Uterus (tissue), 4 donors: ENCODE measurements at places on chromosomes 6 and 20. TPM values are rescaled to one million over a fixed set of nuclear protein-coding genes. Genes with fewer than 3 reads are reported as not detected.
A peak's percentile ranks its signal among the peaks of the same experiment; 100 is the strongest.

DNA sequence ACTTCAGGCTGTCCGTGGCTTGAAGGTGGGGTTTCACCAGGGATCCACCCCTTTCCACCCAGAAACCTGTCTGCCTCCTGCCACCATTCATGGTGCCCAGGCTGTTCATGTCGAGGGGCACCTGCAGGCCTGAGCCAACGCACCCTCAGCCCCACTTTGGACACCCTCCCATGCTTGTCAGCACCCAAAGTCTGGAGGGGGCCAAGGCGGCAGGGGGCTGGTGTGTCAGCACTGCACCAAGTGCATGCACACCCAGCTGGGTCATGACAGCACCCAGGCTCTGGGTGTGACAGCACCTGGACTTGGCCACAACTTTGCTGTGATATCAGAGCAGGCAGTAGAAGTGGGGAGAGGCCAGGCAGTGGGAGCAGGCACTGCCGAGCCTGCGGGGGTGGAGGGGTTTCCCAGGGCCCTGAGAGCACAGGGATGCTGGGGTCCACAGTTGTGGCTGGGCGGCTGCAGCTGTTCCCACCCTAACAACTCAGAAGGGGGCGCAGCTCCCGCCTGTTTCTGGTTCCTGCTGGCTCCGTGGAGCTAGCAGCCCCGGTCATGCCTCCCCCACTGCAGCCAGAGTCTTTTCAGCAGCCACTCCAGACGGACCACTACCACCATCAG, 33.3 kb upstream of the GRM4 start:
- H3K4me3 ChIP-seq, result no peak overlapping the region
- DNase-seq, result no peak
- H3K4me1 ChIP-seq, result no peaks in the 10 kb centered on the region
- H3K27me3 ChIP-seq, result no peaks in the 10 kb centered on the region
- no peak overlapping the region for H3K27ac ChIP-seq
- no peaks in the 10 kb centered on the region for H3K36me3 ChIP-seq

ZC2HC1B gene
- not detected for total RNA-seq

- no peaks in the 10 kb centered on the region for H3K4me1 ChIP-seq
- no peaks in the 10 kb centered on the region for H3K36me3 ChIP-seq
- H3K4me3 ChIP-seq, result no peak overlapping the region
- H3K27ac ChIP-seq, result no peak overlapping the region
- DNase-seq, result no peak
- H3K27me3 ChIP-seq, result no peaks in the 10 kb centered on the region
These were observed 21.7 kb downstream of the MDFI start for GRCh38 chr6:41659935-41660334.

DNA sequence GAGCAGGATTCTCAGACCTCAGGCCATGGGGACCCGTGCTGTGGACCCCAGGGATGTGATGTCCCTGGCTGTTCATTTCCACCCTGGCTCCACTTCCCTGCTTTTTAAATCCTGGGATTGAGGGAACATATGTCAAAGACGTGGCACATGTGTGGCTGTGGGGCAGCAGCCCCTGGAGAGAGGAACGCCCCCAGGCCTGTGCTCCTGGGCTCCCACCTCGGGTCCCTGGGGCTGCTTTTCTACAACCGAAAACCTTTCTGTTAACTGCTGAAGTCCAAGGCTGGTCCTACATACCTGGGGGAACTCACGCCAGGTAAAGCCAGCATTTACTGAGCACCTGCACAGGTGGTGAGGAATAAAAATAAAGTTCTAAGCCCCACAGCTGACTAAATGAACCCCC, 102.3 kb upstream of the FRMD1 start:
- no peak overlapping the region for H3K4me3 ChIP-seq
- H3K4me1 ChIP-seq, result peaks cover 6% of the 10 kb centered on the region
- peak; percentile 5 for DNase-seq
- no peaks in the 10 kb centered on the region for H3K27me3 ChIP-seq

GRCh38 chr20:44773070-44773829, 27.6 kb downstream of the KCNK15 start:
- no peaks in the 10 kb centered on the region for H3K36me3 ChIP-seq
- no peak overlapping the region for H3K4me3 ChIP-seq
- no peak for DNase-seq
- no peaks in the 10 kb centered on the region for H3K4me1 ChIP-seq

CLIC5 gene
- total RNA-seq, result 5.1 TPM

DNA sequence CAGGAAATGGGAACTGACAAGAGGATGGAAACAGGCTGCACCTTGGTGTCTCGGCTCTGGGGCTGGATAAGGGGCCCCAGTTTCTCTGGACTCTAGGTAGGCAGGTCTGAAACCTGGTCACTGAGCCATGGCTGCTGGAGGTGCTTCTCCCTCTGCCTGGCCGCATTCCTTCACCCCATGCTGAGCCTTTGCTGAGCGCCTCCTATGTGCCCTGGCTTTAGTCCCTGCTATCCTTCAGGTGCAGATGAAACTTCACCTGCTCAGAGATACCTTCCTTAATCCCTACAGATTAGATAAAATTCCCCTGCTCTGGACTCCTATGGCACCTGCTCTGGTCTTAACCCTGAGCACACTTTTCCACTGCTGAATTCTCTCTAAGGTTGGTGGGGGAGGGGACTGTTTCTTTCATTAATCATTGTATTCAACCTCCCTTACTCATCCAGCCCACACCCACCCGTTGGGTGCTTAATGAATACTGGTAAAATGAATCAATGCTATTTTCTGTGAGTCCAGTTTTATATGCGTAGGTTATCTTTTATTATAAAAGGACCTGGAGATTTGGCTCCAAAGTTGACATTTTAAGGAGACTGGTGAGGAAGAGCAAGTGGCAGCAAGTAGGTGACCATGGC, 19.3 kb downstream of the MYLK4 start:
- no peak overlapping the region for H3K4me3 ChIP-seq
- H3K36me3 ChIP-seq, result no peaks in the 10 kb centered on the region
- H3K27ac ChIP-seq, result no peak overlapping the region
- no peaks in the 10 kb centered on the region for H3K27me3 ChIP-seq
- H3K4me1 ChIP-seq, result no peaks in the 10 kb centered on the region

BTNL2 gene
- not detected for total RNA-seq

DNA sequence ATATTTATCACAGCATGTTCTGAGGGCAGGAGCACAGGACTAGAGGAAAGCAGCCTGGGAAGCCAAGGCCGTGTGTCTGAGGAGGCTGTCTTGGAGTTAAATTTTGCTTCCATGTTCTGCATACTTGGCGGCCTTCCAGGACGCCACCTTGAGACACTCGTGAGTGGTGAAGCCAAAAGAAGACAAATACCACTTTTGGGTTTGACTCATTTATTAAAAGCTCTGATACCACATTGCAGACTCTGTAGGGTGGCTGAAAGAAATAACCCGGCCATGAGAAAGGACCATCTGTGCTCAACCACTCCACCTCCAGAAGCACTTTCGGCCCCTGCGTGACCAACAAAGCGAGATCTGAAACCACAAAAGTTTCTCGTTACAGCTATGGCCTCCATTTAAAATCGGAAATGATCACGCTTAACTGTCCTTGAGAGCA, 120.0 kb downstream of the TMEM242 start:
- H3K27ac ChIP-seq, result no peak overlapping the region
- no peaks in the 10 kb centered on the region for H3K27me3 ChIP-seq
- no peak for DNase-seq
- H3K4me1 ChIP-seq, result no peaks in the 10 kb centered on the region
- H3K36me3 ChIP-seq, result no peaks in the 10 kb centered on the region
- no peak overlapping the region for H3K4me3 ChIP-seq

GRCh38 chr20:31666258-31667042, 28.7 kb downstream of the COX4I2 start:
- peak overlapping the region; percentile 88 for H3K27ac ChIP-seq
- H3K4me1 ChIP-seq, result peaks cover 4% of the 10 kb centered on the region
- no peaks in the 10 kb centered on the region for H3K36me3 ChIP-seq
- no peaks in the 10 kb centered on the region for H3K27me3 ChIP-seq
- DNase-seq, result no peak

PNPLA1 gene
- not detected for total RNA-seq

- no peak overlapping the region for H3K4me3 ChIP-seq
- DNase-seq, result no peak
- H3K4me1 ChIP-seq, result no peaks in the 10 kb centered on the region
- H3K27me3 ChIP-seq, result no peaks in the 10 kb centered on the region
- H3K27ac ChIP-seq, result no peak overlapping the region
These were observed 391.9 kb downstream of the CD109 start for GRCh38 chr6:74087899-74088298.

DNA sequence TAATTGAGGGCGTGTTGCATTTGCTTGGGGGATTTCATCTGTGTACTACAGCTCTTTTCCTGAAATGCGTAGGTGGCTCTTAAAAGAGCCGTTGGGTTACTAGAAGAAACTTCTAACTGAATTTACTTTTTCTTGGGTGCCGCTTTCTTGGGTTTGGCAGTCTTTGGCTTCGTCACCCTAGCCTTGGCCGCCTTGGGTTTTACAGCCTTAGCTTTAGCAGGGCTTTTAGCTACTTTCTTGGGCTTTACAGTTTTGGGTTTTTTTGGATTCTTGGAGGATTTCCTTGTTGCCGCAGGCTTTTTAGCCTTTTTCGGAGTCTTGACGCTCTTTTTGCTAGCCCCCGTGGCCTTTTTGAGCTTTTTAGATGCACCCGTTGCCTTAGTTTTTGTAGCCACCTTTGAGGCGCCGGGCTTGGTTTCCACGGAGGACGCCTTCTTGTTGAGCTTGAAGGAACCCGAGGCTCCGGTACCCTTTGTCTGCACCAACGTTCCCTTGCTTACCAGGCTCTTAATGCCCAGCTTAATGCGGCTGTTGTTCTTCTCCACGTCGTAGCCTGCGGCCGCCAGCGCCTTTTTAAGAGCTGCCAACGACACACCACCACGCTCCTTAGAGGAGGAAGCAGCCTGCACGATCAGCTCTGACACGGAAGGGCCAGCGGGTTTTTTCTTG, 54.5 kb downstream of the TRIM38 start:
- no peak for DNase-seq
- H3K27me3 ChIP-seq, result no peaks in the 10 kb centered on the region
- peak overlapping the region; percentile 46 for H3K4me3 ChIP-seq
- peak overlapping the region; percentile 71 for H3K27ac ChIP-seq
- H3K4me1 ChIP-seq, result no peaks in the 10 kb centered on the region
- H3K36me3 ChIP-seq, result no peaks in the 10 kb centered on the region

DNA sequence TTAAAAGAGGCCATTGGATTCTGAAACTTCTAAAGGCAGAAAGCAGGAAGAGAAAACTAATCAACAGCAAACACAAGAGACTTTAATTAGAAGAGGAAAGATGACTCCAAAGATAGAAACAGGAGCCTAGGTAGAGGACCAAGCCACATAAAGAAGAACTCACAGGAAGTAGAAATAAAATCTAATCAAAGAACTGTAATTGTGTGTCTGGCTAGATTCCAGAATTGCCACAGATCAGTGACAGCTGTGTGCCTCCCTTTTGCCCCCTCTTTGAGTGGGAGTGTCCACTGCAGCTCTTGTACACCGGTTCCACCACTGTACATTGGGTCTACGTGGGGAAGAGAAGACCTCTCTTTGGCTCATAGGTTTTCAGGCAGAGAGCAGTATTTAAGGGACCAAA, 22.3 kb upstream of the THEMIS start:
- H3K4me1 ChIP-seq, result no peaks in the 10 kb centered on the region
- H3K36me3 ChIP-seq, result no peaks in the 10 kb centered on the region
- H3K27ac ChIP-seq, result no peak overlapping the region
- H3K4me3 ChIP-seq, result no peak overlapping the region
- no peaks in the 10 kb centered on the region for H3K27me3 ChIP-seq
- no peak for DNase-seq

L3MBTL3 gene
- total RNA-seq, result 21.3 TPM

KIAA0408 gene
- total RNA-seq, result 3.3 TPM

- H3K4me1 ChIP-seq, result no peaks in the 10 kb centered on the region
- DNase-seq, result no peak
- H3K36me3 ChIP-seq, result no peaks in the 10 kb centered on the region
- H3K27me3 ChIP-seq, result no peaks in the 10 kb centered on the region
- no peak overlapping the region for H3K4me3 ChIP-seq
These were observed 20.4 kb downstream of the ZUP1 start for GRCh38 chr6:116648156-116648555.

DNA sequence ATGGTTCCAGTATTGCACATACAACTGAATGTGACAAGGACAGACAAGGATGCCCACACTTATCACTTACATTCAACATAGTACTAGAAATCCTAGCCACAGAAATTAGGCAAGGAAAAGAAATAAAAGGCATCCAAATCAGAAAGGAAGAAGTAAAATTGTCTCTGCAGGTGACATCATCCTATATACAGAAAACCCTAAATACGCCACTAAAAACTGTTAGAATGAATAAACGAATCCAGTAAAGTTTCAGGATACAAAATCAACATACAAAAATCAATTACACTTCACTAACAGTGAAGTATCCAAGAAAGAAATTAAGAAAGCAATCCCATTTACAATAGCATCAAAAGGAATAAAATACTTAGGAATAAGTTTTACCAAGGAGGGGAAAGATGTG, 66.1 kb downstream of the FAM217A start:
- H3K27ac ChIP-seq, result no peak overlapping the region
- H3K27me3 ChIP-seq, result no peaks in the 10 kb centered on the region
- no peaks in the 10 kb centered on the region for H3K4me1 ChIP-seq
- H3K36me3 ChIP-seq, result no peaks in the 10 kb centered on the region

- no peaks in the 10 kb centered on the region for H3K4me1 ChIP-seq
- DNase-seq, result no peak
- no peak overlapping the region for H3K27ac ChIP-seq
- no peaks in the 10 kb centered on the region for H3K36me3 ChIP-seq
- H3K4me3 ChIP-seq, result no peak overlapping the region
These were observed 27.1 kb upstream of the ELOVL5 start for GRCh38 chr6:53375847-53376246.

- H3K4me1 ChIP-seq, result no peaks in the 10 kb centered on the region
- no peak overlapping the region for H3K27ac ChIP-seq
- H3K27me3 ChIP-seq, result no peaks in the 10 kb centered on the region
- H3K36me3 ChIP-seq, result no peaks in the 10 kb centered on the region
- no peak for DNase-seq
These were observed 31.5 kb downstream of the MAFB start for GRCh38 chr20:40657526-40657925.

DNA sequence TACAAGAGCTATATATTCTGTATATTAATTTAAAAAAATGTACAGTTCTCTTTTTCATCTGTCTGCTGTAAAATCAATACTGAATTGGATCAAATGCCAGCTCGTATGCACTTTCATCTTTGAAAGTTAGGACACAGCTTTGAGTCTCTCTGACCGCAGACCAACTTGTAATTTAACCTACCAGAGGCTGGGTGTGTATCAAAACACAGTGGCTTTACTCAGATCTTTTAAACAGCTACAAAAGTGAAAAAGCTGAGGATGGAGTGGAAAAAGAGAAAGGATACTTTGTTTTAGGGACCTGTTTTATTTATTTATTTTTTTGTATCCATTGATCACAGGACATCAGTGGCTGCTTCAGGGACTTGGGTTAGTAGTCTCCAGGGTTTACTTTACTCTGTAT, 44.1 kb downstream of the KIAA0408 start:
- no peak overlapping the region for H3K4me3 ChIP-seq
- no peaks in the 10 kb centered on the region for H3K27me3 ChIP-seq
- H3K36me3 ChIP-seq, result no peaks in the 10 kb centered on the region
- no peak for DNase-seq

TCF21 gene
- total RNA-seq, result 9.1 TPM

- no peaks in the 10 kb centered on the region for H3K4me1 ChIP-seq
- no peak overlapping the region for H3K27ac ChIP-seq
- DNase-seq, result no peak
- no peaks in the 10 kb centered on the region for H3K27me3 ChIP-seq
These were observed 22.6 kb upstream of the SIRPA start for GRCh38 chr20:1872459-1873097.
